Activated CD4-positive, alpha-beta T cell treated with anti-CD3 and anti-CD28 coated beads, Interleukin-2, amount 10 ng/mL, durations not matched to agents 24 days and 14 days (primary cell): ENCODE measurements at places on chromosomes 7 and 10. TPM values are rescaled to one million over a fixed set of nuclear protein-coding genes. Genes with fewer than 3 reads are reported as not detected.

SPDYE1 gene
- not detected in 2 replicates for total RNA-seq

CPN1 gene
- not detected in 2 replicates for total RNA-seq

ABCA13 gene
- total RNA-seq, result not detected in 2 replicates

KCNMA1 gene
- not detected in 2 replicates for total RNA-seq
